ENCODE measurements at places on chromosomes 13 and 19.

DNA sequence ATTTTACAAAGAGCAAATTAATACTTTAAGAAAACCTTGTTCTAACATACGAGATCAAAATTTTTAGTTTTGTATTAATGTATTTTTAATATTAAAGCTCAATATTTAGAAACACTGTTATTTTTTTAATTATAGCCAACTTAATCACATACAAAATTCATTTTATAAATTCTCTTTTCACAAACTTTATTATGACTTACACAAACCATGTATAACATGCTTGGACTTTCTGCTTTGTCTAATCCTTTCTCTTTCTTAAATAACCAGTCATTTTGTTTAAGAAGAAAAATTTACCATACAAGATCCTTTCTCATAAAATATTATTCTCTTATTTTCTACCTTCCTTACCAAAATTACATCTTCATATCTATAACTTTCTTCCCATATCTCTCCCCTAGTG lies 62.2 kb downstream of the CYSLTR2 start:
- no peak for DNase-seq

DNA sequence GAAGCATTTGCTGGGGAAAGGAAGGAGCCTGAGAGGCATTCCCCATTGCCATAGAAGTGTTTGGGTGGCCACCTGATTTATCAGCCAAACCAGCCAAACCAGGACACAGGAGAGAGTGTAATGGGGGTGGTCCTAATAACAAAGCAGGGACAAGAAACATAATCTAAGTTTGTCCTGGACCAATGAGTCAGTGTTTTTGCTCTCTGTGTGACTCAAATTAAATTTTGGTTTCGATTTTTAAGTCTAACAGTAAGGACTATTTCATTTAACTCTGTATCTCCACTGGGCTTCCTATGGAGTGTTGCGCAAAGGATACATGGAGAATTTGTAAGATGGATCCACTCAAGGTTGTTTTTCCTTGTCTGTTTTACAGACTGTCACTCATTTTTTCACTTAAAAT lies 19.5 kb upstream of the TRPC4 start:
- no peak for DNase-seq

GRCh38 chr13:29131881-29132668 lies 311.9 kb downstream of the MTUS2 start:
- no peak for DNase-seq

- no peak for DNase-seq
Measured at GRCh38 chr13:91768746-91769145, 370.3 kb downstream of the GPC5 start.

DNA sequence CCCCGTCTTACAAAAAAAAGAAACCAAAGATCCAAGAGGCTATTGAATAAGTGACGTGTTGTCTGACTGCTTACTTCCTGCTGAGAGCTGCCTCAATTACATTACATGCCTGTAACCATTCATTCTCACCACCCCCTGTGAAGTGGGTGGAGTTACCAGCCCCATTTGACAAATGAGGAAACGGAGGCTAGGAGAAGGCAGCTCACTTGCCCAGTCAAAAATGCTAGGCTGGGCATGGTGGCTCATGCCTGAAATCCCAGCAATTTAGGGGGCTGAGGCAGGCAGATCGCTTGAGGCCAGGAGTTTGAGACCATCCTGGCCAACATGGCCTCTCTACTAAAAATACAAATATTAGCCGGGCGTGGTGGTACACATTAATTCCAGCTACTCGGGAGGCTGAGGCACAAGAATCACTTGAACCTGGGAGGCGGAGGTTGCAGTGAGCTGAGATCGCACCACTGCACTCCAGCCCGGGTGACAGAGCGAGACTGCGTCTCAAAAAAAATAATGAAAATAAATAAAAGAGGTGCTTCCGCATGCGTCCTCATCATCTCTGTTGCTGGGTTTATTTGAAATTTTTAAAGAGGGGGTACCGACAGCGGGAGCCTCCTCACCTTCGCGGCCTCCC lies 499 bp downstream of the LSM7 start:
- DNase-seq, result peak; percentile 17
